SJCRH30 (cell line): ENCODE measurements at places on chromosomes 6 and 20. TPM values are rescaled to one million over a fixed set of nuclear protein-coding genes. Genes with fewer than 3 reads are reported as not detected.

ACTL10 gene
- 0.10 TPM in 1 of 2 replicates, not detected in the other for total RNA-seq

SCRT2 gene
- not detected in 2 replicates for total RNA-seq

- H3K27ac ChIP-seq: no peak overlapping the region
- H3K27me3 ChIP-seq: no peaks in the 10 kb centered on the region
- H3K4me3 ChIP-seq: no peak overlapping the region
- DNase-seq: no peak
Observed at GRCh38 chr6:109514946-109515345, 31.9 kb upstream of the ZBTB24 start.

DNA sequence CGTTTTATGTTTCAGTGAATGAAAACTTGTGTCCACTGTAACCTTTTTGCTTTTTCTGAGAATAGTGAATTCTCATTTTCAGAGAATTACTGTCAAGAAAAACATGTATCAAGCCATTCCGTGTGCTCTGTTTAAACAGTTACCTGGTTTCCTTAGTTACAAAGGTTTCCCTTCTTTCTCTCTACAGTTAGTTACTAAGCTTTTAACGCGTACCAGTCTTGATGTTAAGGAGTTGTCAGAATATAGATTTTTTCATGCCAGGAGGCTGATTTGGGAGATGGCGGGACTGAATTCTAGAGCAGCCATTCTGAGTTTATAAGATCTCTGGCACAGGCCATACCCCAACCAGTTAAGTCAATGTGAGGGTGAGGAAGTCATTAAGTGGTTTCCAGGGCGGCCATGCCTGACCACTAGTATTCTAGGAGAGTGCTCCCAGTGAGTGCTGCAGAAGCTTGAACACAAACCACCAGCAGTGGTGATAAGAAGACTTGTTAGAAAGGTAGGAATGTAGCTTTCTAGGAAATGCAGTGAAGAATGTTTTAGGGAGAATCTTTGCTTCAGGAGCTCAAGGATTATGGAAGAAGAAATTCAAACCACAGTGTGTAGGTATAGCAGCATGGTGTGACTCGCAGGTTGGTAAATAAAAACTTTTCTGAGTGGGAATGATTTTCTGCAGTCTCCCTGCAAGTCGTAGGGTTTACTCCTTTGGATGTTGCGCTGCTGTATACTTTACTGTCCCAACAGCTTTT lies 112.9 kb downstream of the JARID2 start:
- no peaks in the 10 kb centered on the region for H3K27me3 ChIP-seq
- no peak overlapping the region for H3K4me3 ChIP-seq
- no peaks in the 10 kb centered on the region for H3K4me1 ChIP-seq
- DNase-seq: no peak
- H3K27ac ChIP-seq: no peak overlapping the region

- no peak overlapping the region; the same call in 1 of the 2 replicates for H3K27ac ChIP-seq
- H3K27me3 ChIP-seq: no peaks in the 10 kb centered on the region
- no peak for DNase-seq
Observed at GRCh38 chr6:47016909-47017308, 25.2 kb downstream of the ADGRF1 start.

GRCh38 chr6:168404560-168404959 lies 36.4 kb upstream of the SMOC2 start:
- H3K27ac ChIP-seq: no peak overlapping the region
- peaks cover 6% of the 10 kb centered on the region for H3K27me3 ChIP-seq
- H3K36me3 ChIP-seq: no peaks in the 10 kb centered on the region
- no peak overlapping the region for H3K4me3 ChIP-seq
- no peak for DNase-seq

DNA sequence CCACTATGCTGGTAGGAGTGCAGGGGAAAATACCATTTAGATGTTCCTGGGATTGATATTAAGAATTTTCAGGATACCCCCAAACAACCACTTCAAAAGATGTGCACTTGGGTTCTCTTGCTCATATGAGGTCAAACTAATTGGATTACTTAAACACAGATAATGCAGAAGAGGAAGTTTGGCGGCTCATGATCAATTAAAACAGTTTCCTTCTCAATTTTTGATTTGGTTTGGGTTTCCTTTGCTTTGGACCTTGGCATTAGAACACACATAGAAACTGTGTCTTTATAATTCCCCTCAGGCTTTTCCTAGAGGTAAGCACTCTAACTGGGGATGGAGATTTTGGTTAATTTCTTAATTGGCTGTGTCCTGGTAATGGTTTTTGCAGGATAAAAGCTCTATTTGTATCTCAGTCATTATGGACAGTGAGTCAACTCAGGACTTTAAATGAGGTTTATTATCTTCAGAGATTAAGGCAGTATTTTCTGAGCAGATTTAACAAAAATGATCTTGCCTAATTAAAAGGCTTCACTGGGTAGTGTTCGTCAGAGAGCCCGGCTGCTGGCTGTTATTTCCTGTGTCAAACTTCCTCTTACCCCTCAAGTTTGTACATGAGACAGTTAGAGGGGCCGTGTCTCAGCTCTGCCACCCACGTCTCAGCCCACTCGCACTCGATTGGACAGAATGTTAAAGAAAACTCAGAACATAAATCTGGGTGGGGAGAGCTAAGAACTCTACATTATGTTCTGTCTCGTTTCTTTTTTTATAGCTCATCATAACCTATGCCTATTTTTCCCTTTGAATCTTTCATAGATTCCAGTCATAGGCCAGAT lies 50.3 kb upstream of the PREP start:
- no peak overlapping the region for H3K27ac ChIP-seq
- H3K36me3 ChIP-seq: no peaks in the 10 kb centered on the region
- no peak overlapping the region for H3K4me3 ChIP-seq
- H3K27me3 ChIP-seq: no peaks in the 10 kb centered on the region
- H3K4me1 ChIP-seq: no peaks in the 10 kb centered on the region
- DNase-seq: no peak

BFSP1 gene
- total RNA-seq: not detected in 2 replicates

FLRT3 gene
- 5.3 and 6.5 TPM in 2 replicates for total RNA-seq

GRCh38 chr6:154474648-154475428 lies 35.6 kb downstream of the CNKSR3 start:
- no peak overlapping the region for H3K4me3 ChIP-seq
- no peak for DNase-seq
- H3K27ac ChIP-seq: no peak overlapping the region
- H3K27me3 ChIP-seq: no peaks in the 10 kb centered on the region
- H3K4me1 ChIP-seq: peaks cover 11% of the 10 kb centered on the region

PFDN6 gene
- total RNA-seq: 102 and 104 TPM in 2 replicates

TNNC2 gene
- total RNA-seq: 0.73 and 0.75 TPM in 2 replicates

- no peaks in the 10 kb centered on the region for H3K36me3 ChIP-seq
- H3K4me3 ChIP-seq: no peak overlapping the region
- H3K4me1 ChIP-seq: no peaks in the 10 kb centered on the region
- DNase-seq: no peak
Observed at GRCh38 chr20:9578594-9578993, 64.2 kb downstream of the LAMP5 start.

DNA sequence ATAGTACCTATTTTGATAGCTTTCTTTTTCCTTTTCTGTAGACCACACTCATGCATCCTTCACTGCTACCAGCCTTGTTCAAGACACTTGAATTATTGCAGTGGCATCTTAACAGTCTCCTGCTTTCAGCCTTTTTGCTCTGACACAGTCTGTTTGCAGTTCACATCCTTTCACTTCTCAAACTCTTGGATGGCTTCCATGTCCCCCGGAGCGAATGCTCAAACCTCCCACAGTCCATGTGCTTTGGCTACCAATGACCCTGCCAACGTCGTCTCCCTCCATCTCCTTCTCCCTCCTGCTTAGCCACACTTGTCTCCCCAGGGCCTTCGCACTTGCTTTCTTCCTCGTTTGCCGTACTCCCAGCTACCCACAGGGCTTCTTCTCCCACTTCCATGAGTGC lies 270.0 kb upstream of the ZFP64 start:
- H3K4me3 ChIP-seq: no peak overlapping the region
- H3K4me1 ChIP-seq: no peaks in the 10 kb centered on the region
- DNase-seq: no peak
- H3K27ac ChIP-seq: no peak overlapping the region
- H3K27me3 ChIP-seq: peaks cover 20% of the 10 kb centered on the region
- H3K36me3 ChIP-seq: no peaks in the 10 kb centered on the region

NANP gene
- total RNA-seq: 15.4 and 16.2 TPM in 2 replicates

BICRAL gene
- total RNA-seq: 4.4 and 4.8 TPM in 2 replicates

DNA sequence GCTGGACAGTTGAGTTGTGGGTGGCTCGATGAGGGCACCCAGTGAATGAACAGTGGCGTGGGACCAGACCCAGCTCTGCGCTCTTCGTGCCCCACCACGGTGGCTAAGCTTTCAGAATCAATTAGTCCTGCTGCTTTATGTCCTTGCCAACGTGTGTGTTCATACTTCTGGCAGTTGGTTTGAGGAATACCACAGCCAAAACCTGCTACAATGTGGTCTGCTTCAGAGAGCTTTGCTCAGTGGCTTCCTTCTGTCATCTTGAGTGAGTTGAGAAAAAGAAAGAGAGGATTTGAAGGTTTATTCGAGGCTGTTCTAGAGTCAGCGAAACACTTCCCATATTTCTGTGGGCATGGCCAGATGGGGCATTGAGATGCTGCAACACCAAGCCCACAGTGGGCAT lies 39.5 kb upstream of the SLC22A2 start:
- H3K4me3 ChIP-seq: no peak overlapping the region
- peak; percentile 49 for DNase-seq
- no peaks in the 10 kb centered on the region for H3K36me3 ChIP-seq
- no peaks in the 10 kb centered on the region for H3K27me3 ChIP-seq
- peaks cover 12% of the 10 kb centered on the region for H3K4me1 ChIP-seq

DNA sequence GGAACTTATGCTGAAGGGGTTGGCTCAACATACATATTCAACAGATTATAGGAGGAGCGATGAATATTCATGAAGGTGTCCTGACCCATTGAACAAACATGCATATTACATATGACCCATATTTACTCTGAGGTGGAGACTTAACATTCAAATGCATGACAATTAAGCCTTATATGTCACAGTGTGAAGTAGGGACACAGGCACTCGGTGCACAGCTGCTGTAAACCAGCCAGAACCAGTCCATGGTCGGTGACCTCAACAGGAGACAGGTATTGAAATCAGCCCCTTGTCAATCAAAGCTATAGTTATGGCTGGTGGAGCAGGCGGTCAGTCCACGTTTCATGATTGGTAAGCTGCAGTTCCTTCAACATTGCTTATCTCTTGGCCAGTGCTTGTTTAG lies 347.3 kb downstream of the THBS2 start:
- H3K27ac ChIP-seq: peak overlapping the region; percentile 79
- H3K4me3 ChIP-seq: peak overlapping the region; percentile 13
- peaks cover 27% of the 10 kb centered on the region for H3K4me1 ChIP-seq
- H3K27me3 ChIP-seq: no peaks in the 10 kb centered on the region

- H3K4me3 ChIP-seq: no peak overlapping the region
- no peaks in the 10 kb centered on the region for H3K27me3 ChIP-seq
- no peaks in the 10 kb centered on the region for H3K36me3 ChIP-seq
- no peak for DNase-seq
- no peak overlapping the region for H3K27ac ChIP-seq
Observed at GRCh38 chr6:106372838-106373501, 12.5 kb downstream of the CRYBG1 start.

LTB gene
- total RNA-seq: not detected in 2 replicates

DNA sequence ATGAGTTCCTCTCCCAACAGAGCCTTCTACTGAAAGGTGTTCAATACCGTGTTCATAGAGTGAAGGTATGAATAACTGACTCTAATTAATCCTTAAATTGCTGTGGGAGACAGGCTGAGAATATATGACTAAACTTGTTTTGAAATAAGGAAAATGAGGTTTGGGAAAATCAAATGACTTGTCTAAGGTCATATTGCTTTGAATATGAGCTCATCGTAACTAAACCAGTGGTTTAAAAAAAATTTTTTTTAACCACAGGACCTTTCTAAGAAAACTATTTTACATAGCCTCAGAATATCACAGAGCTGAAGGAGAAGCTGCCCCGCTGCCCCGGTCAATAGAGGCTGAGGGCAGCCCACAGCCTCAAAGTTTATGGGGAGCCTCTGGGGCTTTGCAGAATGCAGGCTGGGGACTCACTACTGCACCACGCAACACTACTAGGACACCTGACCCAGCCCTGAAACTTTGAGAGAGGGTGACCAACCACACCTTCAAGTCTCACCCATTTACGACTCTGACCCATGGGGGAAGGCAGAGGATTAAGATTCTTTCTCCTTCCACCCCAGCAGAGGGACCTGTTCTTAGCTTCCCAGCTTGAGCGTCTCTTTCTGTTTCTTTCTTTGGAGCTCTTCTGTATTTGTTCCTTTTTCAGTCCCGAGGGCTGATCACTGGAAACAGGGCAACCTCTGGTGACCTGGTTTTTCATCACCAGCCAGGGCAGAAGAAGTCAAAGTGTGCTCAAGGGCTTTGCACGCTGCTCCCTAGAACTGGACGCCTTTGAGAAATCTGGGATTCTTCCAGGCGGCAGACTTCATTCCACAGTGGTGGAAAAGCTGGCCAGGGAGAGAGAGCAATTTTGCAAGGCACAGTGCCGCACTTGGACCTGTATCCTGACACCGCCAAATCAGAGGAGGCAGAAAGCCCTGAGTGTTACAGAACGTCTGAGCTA lies 220.2 kb downstream of the ATXN1 start:
- no peaks in the 10 kb centered on the region for H3K36me3 ChIP-seq
- no peak overlapping the region for H3K27ac ChIP-seq
- H3K4me1 ChIP-seq: no peaks in the 10 kb centered on the region; the same call in 1 of the 2 replicates
- no peak overlapping the region for H3K4me3 ChIP-seq

CDH22 gene
- total RNA-seq: 0.06 TPM in 1 of 2 replicates, not detected in the other

GRCh38 chr6:134437376-134437775 lies 119.5 kb upstream of the SGK1 start:
- H3K4me3 ChIP-seq: no peak overlapping the region
- H3K4me1 ChIP-seq: no peaks in the 10 kb centered on the region
- no peak overlapping the region for H3K27ac ChIP-seq

DNA sequence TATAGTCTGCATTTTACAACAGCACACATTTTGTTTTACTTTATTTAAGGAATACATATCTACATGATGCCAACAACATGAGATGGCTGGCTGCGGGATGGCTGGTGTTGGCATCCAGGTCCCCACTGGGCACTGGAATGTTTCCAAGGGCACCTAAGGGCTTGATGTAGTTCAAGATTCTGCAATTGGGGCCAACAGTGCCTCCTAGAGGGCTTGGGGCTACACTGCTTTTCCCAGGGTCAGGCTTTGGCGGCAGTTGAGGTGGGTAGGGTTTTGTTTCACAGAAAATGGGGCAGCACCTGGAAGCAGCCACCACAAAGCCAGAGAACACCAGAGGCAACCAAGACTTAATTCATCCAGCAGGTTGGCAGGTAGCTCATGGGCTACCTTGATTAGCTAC lies 202.2 kb upstream of the PRND start:
- DNase-seq: peak; percentile 39
- no peak overlapping the region for H3K27ac ChIP-seq
- no peaks in the 10 kb centered on the region for H3K27me3 ChIP-seq
- H3K36me3 ChIP-seq: no peaks in the 10 kb centered on the region
- H3K4me1 ChIP-seq: no peaks in the 10 kb centered on the region

MCCD1 gene
- not detected in 2 replicates for total RNA-seq

GRCh38 chr6:112938650-112939049 lies 591.5 kb downstream of the RFPL4B start:
- H3K4me3 ChIP-seq: no peak overlapping the region
- H3K36me3 ChIP-seq: no peaks in the 10 kb centered on the region
- H3K27ac ChIP-seq: no peak overlapping the region
- no peak for DNase-seq
- no peaks in the 10 kb centered on the region for H3K4me1 ChIP-seq

- H3K4me3 ChIP-seq: no peak overlapping the region
- peak overlapping the region; percentile 0; the same call in 1 of the 2 replicates for H3K27ac ChIP-seq
- H3K27me3 ChIP-seq: no peaks in the 10 kb centered on the region
- peaks cover 57% of the 10 kb centered on the region for H3K4me1 ChIP-seq
- no peak for DNase-seq
- 0 out of 2 replicates have a peak, but pooled peaks cover 2% of the 10 kb centered on the region for H3K36me3 ChIP-seq
Observed at GRCh38 chr20:45345104-45345936, 2.9 kb downstream of the SDC4 start.
